ENCODE measurements at places on chromosomes 7 and 10. TPM values are rescaled to one million over a fixed set of nuclear protein-coding genes. Genes with fewer than 3 reads are reported as not detected.

- peak; percentile 50 for DNase-seq
- peaks cover 3% of the 10 kb centered on the region for H3K27me3 ChIP-seq
- peaks cover 13% of the 10 kb centered on the region for H3K36me3 ChIP-seq
- no peak overlapping the region for H3K27ac ChIP-seq
- peak overlapping the region; percentile 87 for H3K4me3 ChIP-seq
Measured at GRCh38 chr7:75993689-75994387, 557 bp downstream of the TMEM120A start.

- peaks cover 23% of the 10 kb centered on the region for H3K4me1 ChIP-seq
- no peak overlapping the region for H3K4me3 ChIP-seq
- peaks cover 2% of the 10 kb centered on the region for H3K27me3 ChIP-seq
- no peaks in the 10 kb centered on the region for H3K36me3 ChIP-seq
- DNase-seq = no peak
- H3K27ac ChIP-seq = no peak overlapping the region
Measured at GRCh38 chr10:3238115-3238871, 65.7 kb upstream of the PITRM1 start.

GRCh38 chr10:23408330-23408976 is 30.4 kb upstream of the OTUD1 start:
- no peak for DNase-seq
- no peaks in the 10 kb centered on the region for H3K36me3 ChIP-seq
- peaks cover 7% of the 10 kb centered on the region for H3K27me3 ChIP-seq
- no peak overlapping the region for H3K4me3 ChIP-seq

- H3K27ac ChIP-seq = no peak overlapping the region
- no peaks in the 10 kb centered on the region for H3K27me3 ChIP-seq
- H3K4me3 ChIP-seq = no peak overlapping the region
- no peaks in the 10 kb centered on the region for H3K36me3 ChIP-seq
- no peak for DNase-seq
- peaks cover 27% of the 10 kb centered on the region for H3K4me1 ChIP-seq
Measured at GRCh38 chr10:34606890-34607289, 208.2 kb downstream of the PARD3 start.

DNA sequence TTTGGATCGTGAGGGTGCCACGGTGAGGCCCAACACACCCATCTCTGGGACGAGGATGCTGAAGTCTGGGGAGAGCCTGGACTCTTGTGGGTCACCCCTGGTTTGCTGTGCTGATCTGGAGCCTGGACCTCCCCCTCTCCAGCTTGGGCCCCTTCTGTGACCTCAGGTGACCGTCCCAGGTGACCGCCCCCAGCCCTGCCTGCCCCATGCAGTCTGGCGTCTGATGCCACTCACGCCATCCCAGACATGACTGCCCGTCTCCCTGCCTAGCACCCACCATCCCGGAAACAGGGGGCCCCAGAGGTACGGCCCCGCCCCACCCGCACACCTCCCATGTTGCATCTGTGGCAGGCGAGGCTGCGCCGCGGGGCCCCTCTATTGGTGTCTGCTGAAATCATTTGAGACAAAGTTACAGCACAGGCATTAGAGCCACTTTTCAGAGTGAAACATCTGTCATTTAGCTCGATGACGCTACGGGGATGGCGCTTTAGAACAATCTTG is 21.1 kb downstream of the UNCX start:
- H3K4me3 ChIP-seq = no peak overlapping the region
- no peaks in the 10 kb centered on the region for H3K36me3 ChIP-seq
- DNase-seq = no peak
- no peaks in the 10 kb centered on the region for H3K4me1 ChIP-seq
- peaks cover 84% of the 10 kb centered on the region for H3K27me3 ChIP-seq
- H3K27ac ChIP-seq = no peak overlapping the region

DNA sequence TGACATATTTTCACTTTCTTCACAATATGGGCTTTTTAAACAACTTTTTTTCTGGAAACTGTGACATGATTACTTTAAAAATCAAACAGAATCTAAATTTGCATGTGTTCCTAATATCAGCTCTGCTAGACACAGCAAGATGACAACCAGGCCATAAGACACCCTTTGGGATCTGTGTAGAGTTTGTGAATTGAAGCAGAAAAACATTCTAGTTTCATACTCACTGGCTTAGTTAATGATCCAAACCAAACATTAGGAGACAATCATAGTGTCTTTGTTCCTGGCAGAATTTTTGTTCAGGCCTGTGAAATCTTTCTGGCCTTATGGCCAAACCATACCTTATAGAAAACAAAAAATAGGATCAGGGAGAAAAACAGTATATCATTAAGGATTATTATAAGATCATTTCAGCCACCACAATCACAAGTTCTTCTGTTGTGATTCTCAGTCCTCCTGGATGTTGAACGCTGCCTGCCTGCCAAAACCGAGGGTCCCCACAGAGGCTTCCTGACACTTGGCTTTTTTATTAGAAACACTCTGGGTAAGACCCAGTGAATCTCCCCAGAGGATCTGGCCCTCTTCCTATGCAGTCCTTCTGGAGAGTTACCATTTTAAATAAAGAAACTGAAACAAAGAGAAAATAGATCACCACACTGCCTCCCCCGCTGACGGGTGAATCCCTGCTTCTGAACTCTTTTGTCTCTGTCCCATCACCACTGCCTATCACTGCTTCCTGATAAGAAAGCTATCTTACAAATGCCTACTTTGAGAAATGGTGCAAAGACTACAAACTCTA is 79.2 kb upstream of the PPP1R3C start:
- peaks cover 8% of the 10 kb centered on the region for H3K4me1 ChIP-seq
- H3K4me3 ChIP-seq = no peak overlapping the region
- H3K27ac ChIP-seq = no peak overlapping the region
- H3K36me3 ChIP-seq = no peaks in the 10 kb centered on the region
- no peaks in the 10 kb centered on the region for H3K27me3 ChIP-seq

- H3K27me3 ChIP-seq = no peaks in the 10 kb centered on the region
- no peak for DNase-seq
- H3K36me3 ChIP-seq = no peaks in the 10 kb centered on the region
- no peak overlapping the region for H3K27ac ChIP-seq
Measured at GRCh38 chr10:126704649-126705048, 34.2 kb upstream of the C10orf90 start.

DNA sequence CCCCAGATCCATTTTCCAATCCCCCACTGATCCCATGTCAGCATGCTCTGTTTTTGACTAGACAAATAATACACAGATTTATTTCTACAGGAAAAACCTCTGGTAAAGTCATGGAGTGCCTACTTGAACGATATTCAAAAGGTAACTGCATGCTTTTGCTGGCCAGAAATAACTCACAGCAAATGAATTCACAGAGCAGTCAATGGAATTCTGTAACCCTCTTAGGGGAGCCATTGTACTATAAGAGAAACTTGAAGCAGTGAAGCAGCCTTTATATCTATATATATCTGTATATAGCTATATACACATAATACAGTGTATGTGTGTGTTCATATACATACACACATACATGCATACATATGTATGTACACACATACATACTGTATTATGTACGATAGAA is 29.0 kb upstream of the MEOX2 start:
- H3K4me1 ChIP-seq = peaks cover 7% of the 10 kb centered on the region
- H3K27ac ChIP-seq = no peak overlapping the region
- DNase-seq = no peak
- no peaks in the 10 kb centered on the region for H3K27me3 ChIP-seq

DNA sequence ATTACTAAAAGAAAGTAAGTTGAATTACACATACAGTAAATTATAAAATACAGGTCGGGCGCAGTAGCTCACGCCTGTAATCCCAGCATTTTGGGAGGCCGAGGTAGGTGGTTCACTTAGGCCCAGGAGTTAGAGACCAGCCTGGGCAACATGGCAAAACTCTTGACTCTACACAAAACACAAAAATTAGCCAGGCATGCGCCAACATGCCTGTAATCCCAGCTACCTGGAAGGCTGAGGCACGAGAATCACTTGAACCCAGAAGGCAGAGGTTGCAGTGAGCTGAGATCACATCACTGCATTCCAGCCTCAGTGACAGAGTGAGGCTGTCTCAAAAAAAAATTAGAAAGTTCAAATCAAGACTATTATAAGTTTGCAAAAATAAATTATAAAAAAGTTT is 174.9 kb downstream of the GALNT11 start:
- H3K27ac ChIP-seq = no peak overlapping the region
- no peak for DNase-seq
- peaks cover 10% of the 10 kb centered on the region for H3K36me3 ChIP-seq
- H3K4me3 ChIP-seq = no peak overlapping the region
- no peaks in the 10 kb centered on the region for H3K4me1 ChIP-seq

DNA sequence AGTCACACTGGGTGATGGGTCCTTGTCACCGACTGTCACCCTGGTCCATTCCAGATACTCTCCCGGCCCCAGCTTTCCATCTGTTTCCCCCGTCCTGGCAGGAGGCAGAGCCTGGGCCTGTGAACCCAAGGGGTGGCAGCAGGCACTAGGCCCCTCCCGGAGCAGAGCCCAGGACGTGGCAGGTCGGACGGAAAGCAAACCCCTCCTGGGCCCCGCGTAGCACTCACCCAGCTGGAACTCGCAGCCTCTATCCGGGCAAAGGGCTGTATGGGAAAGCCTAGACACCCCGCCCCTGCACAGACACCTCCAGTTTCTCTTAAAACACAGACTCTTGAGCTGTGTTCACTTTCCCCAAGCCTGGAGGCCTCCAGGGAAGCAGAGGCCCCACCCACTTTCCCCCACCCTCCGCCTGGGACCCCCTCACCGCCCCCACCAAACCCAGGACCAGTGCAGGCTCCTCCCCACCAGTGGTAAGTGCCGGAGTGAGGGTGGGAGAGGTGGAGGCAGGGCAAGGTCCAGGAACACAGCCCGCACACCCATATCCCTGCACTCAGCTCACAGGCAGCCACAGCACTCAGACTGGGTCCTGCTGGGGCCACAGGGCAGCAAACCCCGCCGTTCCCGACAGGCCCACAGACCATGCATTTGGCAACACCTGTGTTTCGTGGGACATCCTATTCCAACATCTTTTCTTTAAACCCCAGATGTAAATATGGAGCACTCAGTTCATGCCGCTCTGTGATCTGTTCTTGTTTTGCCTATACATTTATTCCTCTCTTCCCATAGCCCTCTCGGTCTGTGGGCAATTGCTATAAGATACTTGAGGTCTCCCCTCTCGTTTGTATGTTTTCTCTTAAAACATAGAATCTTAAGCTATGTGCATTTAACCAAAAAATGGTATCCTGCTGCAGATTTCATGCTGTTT is 98.2 kb upstream of the PDGFA start:
- no peaks in the 10 kb centered on the region for H3K27me3 ChIP-seq

DNA sequence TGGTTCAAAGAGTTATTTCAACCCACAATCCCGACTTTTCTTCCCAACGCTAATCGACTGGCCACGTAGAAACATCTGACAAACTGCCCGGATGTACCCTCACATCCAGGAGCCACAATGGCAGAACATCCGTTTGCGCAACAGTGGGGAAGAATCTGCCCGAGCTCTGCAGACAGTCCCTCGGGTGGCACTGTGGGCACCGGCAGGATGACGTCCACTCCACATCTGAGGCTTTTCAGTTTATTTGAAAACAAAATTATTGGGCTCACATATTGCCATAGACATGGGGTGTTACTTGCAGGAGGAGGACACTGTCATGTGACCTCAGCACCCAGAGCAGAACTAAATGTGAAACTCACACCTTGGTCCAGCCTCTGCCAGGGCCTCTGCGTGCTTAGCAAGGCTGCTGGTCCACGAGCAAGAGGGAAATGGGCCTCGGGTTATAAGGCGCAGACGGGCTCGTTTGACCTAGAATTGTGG is 84.1 kb downstream of the MKI67 start:
- H3K4me3 ChIP-seq = no peak overlapping the region
- no peaks in the 10 kb centered on the region for H3K27me3 ChIP-seq
- H3K27ac ChIP-seq = no peak overlapping the region
- no peaks in the 10 kb centered on the region for H3K36me3 ChIP-seq
- no peaks in the 10 kb centered on the region for H3K4me1 ChIP-seq

DNA sequence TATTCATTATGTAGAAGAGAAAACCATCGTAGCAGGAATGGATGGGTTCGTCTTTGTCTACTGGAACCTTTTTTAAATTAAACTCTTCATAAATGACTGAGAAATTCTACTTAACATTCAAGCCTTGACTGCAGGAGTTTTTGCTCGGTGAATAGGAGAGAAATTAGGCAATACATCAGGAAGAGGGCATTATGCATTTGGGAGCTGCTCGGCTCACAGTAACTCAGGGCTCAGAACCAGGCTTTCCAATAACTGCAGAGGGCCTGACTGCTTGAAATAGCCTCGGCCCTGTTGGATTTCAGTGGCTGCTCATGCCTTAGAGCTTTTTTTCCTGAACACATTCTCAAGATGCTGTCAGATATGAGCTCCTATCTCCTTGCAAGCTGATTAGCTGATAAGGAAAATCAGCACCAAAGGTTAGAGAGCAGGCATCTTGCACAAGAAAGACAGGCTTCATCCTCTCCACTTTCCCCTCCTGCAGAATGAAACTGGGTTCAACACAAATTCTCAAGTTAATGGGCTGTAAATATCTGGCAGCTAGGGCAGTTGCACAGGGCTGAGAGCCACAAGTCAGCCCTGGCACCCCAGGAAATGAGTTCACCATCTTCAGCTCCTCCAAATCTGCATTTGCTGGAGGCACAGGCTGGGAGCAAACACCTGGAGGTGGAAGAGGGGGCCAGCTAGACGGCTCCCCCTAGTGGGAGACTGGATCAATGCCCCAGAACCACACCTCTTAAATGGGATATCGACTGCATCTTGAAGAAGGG is 24.3 kb downstream of the TECTB start:
- H3K4me1 ChIP-seq = no peaks in the 10 kb centered on the region
- H3K36me3 ChIP-seq = no peaks in the 10 kb centered on the region
- H3K4me3 ChIP-seq = no peak overlapping the region
- no peak overlapping the region for H3K27ac ChIP-seq

- peaks cover 7% of the 10 kb centered on the region for H3K4me1 ChIP-seq
- DNase-seq = no peak
- H3K36me3 ChIP-seq = no peaks in the 10 kb centered on the region
- H3K27me3 ChIP-seq = no peaks in the 10 kb centered on the region
Measured at GRCh38 chr7:14687241-14687640, 215.3 kb downstream of the DGKB start.

- H3K27ac ChIP-seq = no peak overlapping the region
- H3K4me3 ChIP-seq = no peak overlapping the region
- H3K36me3 ChIP-seq = no peaks in the 10 kb centered on the region
- DNase-seq = no peak
- peaks cover 35% of the 10 kb centered on the region for H3K27me3 ChIP-seq
- no peaks in the 10 kb centered on the region for H3K4me1 ChIP-seq
Measured at GRCh38 chr7:99792967-99793366, 9.0 kb upstream of the CYP3A4 start.

- no peak for DNase-seq
- H3K4me1 ChIP-seq = peaks cover 10% of the 10 kb centered on the region
- no peak overlapping the region for H3K4me3 ChIP-seq
Measured at GRCh38 chr7:26460351-26461085, 168.9 kb downstream of the SNX10 start.

Gene RELN
- 0.07 TPM for total RNA-seq

Gene SLC26A3
- not detected for total RNA-seq

Gene PDZD7
- 0.50 TPM for total RNA-seq

Gene NPTX2
- 15.9 TPM for total RNA-seq

Gene SLC18A3
- total RNA-seq = 16.7 TPM

Gene MACROH2A2
- total RNA-seq = 149 TPM

Gene MSMB
- total RNA-seq = not detected

Gene SPDYE8
- not detected for total RNA-seq

Gene STK31
- total RNA-seq = 0.58 TPM

Gene CHN2
- total RNA-seq = 15.4 TPM

Gene HOXA10
- not detected for total RNA-seq

Gene CACNA2D1
- total RNA-seq = 4.5 TPM

Gene GPR37
- total RNA-seq = 6.0 TPM
